ENCODE measurements at places on chromosomes 1 and 21. TPM values are rescaled to one million over a fixed set of nuclear protein-coding genes. Genes with fewer than 3 reads are reported as not detected.

DNA sequence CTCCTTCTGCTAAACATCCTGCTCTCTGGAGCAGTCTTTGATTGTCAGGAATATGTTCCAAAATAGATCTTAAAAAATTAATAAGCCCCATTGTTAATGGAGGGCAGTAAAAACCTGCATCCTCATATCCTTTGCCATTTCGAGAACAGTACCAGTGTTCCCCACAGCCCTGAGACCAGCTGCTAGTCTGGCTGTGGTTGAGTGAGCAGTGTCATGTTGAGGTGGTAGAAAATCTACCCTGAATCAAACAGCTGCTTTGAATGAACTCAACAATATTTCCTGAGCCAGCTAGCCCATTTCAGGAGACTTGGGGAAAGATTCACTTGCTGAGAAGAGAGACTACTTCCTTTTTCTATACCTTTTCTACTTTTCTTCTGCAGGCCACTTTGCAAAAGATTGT lies 24.4 kb downstream of the FABP3 start:
- DNase-seq: no peak

DNA sequence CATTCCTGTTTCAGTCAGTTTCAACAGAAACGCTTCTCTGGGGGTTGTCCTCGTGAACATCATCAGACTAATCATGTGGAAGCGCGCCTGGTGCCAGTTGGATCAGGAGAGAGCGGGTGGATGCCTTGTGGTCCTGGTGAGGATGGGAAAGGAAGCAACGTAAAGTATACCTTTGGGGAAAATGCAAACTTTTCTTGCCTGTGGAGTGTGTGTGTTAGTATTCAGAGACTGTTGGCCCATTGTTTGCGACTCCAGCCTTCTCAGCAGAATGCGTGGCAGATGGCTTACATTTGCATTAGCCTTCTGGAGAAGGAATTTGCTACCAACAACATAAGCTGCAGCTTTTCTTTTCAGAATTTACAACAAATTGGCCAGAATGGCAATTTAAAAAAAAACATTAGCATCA lies 173.9 kb downstream of the RWDD3 start:
- peak; percentile 30 for DNase-seq

The CLDN14 gene
- total RNA-seq: not detected

GRCh38 chr1:97204468-97204867 lies 482.9 kb downstream of the PTBP2 start:
- DNase-seq: no peak

GRCh38 chr1:153466908-153467307 lies 6.5 kb upstream of the S100A7 start:
- no peak for DNase-seq

The C8B gene
- not detected for total RNA-seq

- DNase-seq: no peak
These were observed 6.2 kb downstream of the ITPKB start for GRCh38 chr1:226732856-226733291.

The NGF gene
- total RNA-seq: 4.9 TPM

The FAM72C gene
- total RNA-seq: 0.14 TPM

DNA sequence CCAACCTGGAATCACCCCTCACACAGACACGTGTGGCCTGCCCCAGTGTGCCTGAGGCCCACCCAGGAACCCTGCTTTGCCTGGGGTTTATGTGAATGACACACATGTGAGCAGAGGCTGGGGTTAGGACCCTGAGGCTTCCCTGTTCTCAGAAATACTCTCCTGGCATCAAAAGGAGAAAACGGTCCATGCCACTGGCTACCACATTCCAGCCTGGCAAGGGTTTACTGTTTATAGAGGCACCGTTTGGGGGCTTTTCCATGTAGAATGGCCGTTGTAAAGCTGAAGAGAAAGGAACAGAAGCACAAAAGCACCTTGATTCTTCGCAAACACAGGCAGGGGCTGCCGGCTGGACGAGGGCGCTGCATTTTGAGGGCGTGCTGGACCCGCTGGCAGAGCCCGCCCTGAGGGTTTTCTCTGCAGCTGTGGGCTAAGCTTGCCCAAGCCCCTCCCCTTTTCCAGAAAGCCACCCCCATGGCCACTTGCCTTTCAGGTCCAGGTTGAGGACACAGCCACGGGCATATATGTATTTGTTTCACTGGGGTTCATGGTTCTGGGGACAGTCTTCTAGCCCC lies 13.0 kb downstream of the TFF3 start:
- DNase-seq: peak; percentile 16

DNA sequence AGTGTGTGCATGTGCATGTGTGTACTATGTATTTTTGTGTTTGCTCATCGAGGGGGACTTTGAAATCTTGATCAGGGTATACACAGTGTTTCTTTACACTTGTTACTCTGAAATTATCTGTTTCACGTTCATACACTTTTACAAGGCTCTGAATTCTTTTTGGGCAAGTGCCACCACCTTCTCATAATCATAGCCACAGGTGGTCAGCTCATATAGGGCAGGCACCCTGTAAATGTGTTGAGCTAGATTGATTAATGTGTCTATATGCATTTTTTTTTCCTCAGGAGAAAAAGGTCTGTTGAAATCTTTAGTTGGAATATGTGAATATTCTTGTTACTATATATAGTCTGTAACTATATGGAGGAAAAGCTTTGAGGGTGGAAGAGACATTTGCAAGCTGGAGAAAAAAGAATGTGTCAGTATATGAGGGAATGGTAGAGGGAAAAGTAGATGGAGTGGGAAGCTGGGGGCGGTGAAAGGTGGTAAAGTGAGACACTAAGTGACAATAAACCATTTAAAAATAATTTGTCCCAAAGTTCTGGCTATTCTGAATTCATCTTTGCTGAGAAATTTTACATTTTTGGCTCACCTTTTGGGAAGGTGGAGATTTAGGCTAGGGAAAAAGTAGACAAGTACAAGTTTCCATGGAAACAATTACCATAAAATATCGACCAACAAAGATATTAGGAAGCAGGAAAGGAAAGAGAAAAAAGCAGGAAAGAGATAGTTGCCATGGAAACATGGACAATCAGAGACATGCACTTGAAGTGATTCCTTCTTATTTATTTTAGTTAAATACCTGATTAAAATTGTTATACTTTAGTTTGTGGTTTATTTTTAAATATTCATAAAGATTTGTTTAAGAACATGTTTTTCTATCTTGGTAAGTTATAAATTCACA lies 277.5 kb downstream of the PDE4B start:
- DNase-seq: no peak

The LGR6 gene
- total RNA-seq: 4.1 TPM

The DEPDC1 gene
- total RNA-seq: 0.43 TPM

The MIXL1 gene
- not detected for total RNA-seq

DNA sequence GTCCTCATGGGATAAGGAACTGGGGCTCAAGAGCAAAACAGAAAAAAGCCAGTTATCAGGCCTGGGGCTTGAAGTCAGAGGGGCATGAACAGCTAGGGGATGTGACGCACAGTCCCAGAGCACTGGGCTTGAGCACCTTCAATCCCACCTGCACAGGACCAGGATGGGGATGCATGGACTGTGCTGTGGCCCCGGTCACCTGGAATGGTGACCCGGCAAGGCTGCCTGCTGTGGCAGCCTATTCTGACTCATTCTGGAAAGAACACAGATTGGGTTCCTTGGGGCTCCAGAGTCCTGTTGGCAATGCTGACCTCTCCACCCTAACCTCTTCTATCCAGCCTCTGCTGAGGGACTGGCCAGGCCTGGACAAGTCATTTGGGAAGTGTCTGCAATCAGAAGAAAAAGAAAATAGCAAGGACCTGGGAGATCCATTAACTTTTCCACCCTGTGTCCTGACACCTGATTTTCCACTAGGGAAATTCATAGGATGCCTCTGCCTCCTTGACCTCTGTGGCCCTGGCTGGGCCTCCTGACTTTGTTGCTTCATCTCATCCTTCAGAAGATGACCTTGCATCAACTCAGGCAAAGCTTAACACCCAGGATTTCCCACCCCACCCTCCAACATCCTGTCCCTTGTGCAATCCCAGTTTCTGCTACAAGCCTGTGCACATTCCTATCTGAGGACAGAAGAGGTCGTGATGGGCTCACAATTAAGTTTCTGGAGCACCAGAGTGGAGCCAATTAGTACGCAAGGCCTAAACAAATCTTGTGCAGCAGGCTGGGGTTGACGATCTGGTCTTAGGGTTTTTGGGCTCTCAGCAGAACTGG lies 17.9 kb upstream of the FMOD start:
- DNase-seq: peak; percentile 73

The SOAT1 gene
- 10.4 TPM for total RNA-seq

GRCh38 chr1:42316292-42316691 lies 18.7 kb downstream of the FOXJ3 start:
- DNase-seq: no peak

The UBE2U gene
- 0.95 TPM for total RNA-seq

DNA sequence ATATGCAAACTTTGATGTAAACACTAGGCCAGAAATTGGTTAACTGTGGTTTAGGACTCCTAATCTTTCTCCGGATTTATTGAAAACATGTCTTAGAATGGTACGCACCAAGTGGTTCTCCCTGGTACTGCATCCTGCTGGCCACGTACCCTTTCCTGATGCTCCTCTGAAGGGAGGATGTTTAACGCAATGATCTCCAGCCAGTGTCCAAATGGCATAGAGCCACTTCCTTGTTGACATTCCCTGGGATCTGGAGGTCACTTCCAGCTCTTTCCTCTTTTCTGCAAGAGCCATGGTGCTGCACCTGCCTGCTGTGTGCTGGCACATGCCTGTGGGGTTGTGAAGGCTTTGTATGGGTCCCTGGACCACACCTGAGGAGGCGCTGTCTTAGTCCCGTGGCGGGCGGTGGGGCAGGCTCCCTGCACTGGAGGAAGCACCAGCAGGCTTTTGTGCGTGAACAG lies 53.9 kb downstream of the GALNT2 start:
- no peak for DNase-seq

The TNNT2 gene
- 9,445 TPM for total RNA-seq

The ZYG11A gene
- not detected for total RNA-seq

- no peak for DNase-seq
These were observed 7.0 kb downstream of the NOL9 start for GRCh38 chr1:6547301-6547700.

GRCh38 chr1:83839566-83840173 lies 159.3 kb downstream of the TTLL7 start:
- no peak for DNase-seq

DNA sequence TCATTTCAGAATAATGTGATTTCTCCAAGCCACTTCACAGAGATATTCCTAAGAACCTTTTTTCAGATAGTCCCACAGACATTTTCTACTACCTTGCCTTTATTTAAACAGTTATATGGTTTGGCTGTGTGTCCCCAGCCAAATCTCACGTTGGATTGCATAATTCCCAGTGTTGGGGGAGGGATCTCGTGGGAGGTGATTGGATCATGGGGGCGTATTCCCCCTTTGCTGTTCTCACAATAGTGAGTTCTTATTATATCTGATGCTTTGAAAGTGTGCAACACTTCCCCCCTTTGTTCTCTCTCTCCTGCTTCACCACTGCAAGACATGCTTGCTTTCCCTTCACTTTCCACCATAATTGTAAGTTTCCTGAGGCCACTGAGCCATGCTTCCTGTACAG lies 93.6 kb upstream of the ZNF678 start:
- DNase-seq: no peak

The C1orf115 gene
- total RNA-seq: 22.4 TPM

The RBM11 gene
- 0.14 TPM for total RNA-seq

The FGR gene
- 5.1 TPM for total RNA-seq

The LCE1D gene
- total RNA-seq: not detected

DNA sequence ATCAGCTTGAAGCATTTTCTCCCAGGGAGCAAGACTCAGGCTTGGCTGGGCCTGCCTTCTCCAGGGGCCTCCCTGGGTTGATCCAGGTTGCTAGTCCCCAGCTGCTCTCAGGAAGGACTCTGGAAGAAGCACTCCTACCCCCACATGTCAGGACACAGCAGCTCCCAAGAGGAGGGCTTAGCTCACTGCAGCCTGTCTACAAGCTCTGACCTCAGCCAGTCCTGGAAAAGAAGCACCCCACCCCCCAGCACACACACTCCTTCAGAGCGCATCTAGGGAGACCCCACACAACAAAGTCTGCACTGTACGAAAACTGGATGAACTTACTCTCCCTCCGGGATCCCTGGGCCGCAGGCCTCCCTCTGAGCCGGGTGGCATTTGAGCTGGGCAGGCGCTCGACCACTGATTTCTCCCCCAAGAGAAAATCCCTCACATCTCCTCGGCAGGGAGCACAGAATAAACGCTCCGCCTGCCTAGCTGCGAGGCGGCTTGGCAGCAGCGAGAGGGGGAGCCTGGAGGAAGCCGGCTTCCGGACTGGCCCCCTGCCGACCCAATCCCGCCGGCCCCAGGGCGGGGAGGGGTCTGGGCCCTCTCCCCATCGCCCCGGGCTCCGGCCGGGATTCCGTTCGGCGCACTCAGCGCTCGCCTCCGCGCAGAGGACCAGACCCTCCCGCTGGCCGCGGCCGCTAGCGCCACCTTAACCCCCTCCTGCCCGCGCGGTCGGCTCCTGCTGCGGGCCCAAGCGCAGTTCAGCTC lies at the start of gene KCNA2:
KCNA2 (minus strand) TSS at position 458 of the 756 bp plus-strand sequence. CDS start 1,576 bp downstream, outside the sequence.
- DNase-seq: peak; percentile 77

DNA sequence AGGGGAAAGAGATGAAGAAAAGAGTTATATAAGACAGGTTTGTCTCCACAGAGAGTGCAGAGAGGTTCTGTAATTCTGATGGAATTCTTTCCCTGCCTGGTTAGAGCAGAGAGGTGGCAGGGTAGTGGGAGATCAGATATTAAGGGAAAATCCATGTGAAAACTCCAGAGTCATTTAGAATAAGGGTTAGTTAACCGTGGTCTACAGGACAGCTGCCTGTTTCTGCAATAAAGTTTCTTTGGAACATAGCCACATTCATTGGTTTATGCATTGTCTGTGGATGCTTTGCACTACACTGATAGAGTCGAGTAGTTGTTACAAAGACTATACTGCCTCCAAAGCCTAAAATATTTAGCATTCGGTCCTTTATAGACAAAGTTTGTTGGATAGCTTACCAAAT lies 55.6 kb downstream of the LRRC8D start:
- DNase-seq: no peak

- no peak for DNase-seq
These were observed 1.1 kb downstream of the NENF start for GRCh38 chr1:212433577-212434462.

DNA sequence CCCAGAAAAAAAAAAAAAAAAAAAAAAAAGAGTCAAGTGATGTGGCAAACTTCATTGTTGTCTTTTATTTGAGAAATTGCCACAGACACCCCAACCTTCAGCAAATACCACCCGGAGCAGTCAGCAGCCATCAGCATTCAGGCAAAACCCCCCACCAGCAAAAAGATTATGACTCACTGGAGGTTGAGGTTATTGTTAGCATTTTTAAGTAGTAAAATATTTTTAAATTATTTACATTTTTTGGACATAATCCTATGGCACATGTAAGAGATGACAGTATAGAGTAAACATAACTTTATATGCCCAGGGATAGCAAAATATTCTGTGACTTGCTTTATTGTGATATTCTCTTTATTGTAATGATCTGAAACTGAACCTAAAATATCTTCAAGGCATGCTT lies 95.6 kb downstream of the CENPF start:
- DNase-seq: no peak

The LCE1B gene
- total RNA-seq: not detected

- no peak for DNase-seq
These were observed 86.3 kb downstream of the VWA5B1 start for GRCh38 chr1:20376880-20377494.

DNA sequence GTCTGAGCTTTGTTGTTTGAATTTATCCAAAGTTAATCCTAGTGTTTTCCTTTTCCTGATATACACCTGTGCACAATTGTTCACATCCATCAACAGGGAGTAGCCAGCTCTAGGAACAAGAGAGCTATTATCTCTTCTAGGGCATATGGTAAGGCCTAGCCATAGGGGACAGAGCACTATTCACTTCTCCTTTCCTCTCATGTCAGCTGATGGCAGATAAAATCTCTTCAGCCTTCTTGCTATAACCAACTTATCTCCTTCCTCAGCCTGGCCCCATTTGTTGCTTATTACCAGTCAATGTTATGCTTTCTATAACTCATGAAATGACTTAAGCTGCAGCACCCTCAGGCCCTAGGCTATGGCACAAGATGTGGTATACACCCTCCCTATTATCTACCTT lies 38.9 kb downstream of the PATJ start:
- DNase-seq: no peak

Measured in Right ventricle myocardium inferior (tissue), 1 donor.